ENCODE measurements at places on chromosomes 12 and 14.
A peak's percentile ranks its signal among the peaks of the same experiment; 100 is the strongest.

- no peak for DNase-seq
These were observed at the start of gene GNB3 for GRCh38 chr12:6840761-6841515. GNB3 (plus strand) TSS chr12:6840925; CDS start chr12:6841288, 363 bp downstream.

- no peak for DNase-seq
These were observed 2.0 kb upstream of the TAS2R9 start for GRCh38 chr12:10811883-10812536.

DNA sequence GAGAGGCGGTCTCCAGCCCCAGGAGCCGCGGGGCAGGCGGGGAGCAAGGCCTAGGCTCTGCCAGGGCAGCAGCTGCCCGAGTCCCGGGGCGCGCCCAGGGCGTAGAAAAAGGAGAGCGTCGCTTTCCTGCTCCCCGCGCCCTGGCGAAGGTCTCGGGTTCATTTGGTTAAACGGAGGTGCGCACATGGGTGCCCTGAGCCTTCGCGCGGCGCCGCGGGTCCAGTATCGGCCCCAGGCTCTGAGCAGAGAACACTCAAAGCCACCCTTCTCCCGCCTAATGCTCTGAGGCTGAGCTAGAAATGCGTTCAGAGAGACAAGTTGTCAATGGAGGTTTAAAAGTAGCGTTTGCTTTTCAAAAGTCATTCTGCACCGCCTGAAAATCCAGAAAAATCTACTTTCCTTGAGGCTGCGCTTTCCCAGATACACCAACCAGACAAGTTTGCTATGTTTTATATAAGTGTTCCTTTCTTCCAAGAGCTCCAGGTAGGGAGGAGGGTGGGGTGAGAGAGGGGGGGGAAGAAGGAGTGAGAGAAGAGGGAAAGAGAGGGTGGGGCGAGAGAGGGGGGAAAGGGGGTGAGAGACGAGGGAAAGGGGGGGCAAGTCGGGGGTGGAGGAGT is 1.5 kb downstream of the TMEM132C start:
- DNase-seq: no peak

DNA sequence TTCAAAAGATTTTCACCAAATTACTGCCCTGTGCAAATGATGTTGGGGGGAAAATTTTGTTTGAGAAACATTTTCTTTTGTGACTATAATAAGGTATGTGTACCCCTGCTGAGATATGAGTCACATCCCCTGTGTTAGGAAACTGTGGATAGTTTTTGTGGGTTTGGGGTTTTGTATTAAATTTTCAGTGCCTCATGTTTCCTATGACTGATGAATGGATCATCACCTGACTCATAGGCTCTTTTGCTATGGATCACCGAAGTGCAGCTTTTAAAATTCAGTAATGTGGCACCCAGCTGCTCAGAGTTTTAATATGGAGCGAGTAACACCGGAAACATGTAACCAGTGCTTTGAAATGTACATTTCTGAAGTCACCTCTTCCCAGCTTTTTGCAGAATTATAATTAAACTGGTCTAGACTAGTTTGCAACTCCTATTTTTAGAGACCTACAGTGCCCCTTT is 167.4 kb upstream of the HMGA2 start:
- DNase-seq: peak; percentile 99

DNA sequence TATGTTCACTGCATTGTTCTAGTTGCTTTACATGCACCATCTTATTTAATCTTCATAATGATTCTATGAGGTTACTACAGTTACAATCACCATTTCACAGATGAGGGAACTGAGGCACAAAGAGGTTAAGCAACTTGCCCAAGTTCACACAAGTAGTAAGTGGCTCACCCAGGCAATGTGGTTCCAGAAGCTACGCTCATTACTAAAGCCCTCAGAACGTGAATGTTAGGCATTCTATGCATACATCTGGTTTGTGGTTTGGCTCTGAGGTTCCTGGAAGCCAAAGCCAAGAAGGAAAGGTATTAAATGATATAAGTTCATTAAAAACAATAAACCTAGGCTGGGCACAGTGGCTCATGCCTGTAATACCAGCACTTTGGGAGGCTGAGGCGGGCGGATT is 14.4 kb upstream of the VRTN start:
- peak; percentile 80 for DNase-seq

DNA sequence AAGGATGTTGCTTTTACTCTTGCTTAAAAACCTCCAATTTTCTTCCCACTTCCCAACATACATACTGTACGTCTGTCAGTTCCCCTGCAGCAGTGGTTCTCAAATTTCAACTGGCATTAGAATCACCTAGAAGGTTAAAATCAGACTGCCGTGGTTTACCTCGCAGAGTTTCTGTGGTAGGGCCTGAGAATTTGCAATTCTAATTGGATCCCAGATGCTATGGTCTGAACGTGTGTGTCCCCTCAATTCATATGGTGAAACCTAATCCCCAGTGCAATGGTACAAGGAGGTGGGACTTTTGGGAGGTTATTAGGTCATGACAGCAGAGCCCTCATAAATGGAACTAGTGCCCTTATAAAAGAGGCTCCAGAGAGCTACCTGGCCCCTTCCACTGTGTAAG is 226.9 kb downstream of the CRADD start:
- DNase-seq: no peak

DNA sequence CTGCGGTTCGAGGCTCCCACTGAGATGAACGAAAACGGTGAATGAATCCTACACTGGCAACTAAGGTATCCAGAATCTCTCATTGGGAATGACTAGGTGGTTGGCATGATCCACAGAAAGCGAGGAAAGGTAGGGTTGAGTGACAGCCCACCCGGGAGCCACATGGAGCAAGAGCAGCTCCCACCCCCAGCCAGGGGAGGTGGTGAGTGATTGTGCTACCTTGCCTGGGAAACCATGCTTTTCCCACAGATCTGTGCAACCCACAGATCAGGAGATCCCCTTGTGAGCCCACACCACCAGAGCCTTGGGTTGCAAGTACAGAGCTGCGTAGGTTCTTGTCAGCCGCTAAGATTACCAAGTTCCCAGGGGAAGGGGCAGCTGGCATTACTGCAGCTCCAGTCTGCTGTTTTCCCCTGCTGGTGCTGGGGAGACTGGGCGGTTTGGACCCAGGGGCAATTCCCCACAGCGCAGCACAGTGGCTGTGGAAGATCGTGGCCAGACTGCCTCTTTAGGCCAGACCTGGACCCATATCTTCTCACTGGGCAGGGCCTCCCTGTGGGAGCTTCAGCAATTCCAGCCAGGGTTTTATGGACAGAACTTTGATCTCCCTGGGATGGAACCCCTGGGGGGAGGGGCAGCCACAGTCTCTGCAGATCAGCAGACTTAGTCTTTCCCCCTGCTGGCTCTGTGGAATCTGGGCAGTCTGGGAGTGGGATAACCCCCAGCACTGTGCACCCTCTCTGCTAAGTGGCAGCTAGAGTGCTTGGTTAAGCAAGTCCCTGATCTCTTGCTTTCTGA is 44.6 kb upstream of the PPP4R3A start:
- DNase-seq: no peak

DNA sequence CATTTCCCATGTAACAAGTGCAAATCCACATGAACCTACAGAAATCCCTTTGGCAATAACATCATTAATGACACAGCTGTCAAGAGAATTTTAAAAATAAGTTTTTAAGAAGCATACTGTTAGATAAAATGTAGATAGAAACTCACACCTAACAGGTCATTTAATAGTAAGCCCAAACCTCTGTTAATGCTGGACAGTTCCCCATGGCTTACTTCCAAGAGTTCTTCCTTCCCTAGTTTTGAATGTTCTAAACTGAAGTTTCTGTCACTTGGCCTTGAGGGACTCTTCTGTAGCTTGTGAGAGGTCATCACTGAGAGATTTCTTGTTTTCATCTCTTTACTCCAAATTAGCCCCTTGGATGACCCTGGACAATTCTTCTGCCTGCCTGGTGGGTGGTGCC is 22.7 kb downstream of the OTX2 start:
- DNase-seq: no peak

DNA sequence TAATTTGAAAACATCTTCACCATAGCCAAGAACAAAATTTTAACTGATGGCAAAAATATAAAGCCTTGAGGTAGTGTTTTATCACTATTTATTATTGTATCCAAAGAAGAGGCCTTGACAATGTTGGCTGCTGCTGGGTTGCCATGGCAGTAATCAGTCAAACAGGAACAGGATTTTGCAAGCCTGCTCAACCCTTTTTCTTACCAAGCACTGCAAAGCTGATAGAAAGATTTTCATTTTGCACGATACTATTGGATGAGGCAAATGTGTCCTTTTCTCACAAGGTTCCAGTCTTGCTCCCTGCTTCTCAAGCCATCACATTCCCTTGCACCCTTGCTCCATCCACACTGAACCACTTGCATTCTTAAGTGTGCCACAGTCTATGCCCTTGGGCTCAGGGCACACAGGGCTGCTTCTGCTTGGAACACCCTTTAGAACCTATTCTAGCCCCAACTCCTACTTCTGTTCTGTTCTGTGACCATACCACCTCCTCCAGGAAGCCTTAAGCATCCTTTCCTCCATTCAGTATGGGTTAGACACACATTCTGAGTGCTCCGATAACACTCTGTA is 76.5 kb upstream of the AMIGO2 start:
- peak; percentile 14 for DNase-seq

DNA sequence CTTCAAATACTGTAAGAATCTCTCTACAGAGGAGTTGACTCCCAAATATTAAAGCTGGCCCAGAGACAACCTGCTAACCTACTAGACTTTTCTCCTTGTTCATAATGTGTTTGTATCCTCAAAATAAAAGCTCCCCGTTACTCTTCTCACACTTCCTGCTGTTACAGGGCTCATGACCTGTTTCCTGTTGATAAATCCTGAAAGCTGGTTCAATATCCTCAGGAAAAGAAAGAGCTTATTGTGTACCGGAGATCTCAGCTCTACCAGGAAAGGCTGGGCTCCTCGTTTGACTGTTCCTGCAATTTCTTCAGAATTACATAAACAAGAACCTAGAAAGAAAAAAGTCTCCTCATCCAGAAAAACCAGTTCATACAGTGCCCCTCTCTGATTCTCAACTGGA is 30.8 kb downstream of the CLEC1A start:
- no peak for DNase-seq

GRCh38 chr12:26632756-26633155 is 200.2 kb downstream of the ITPR2 start:
- DNase-seq: peak; percentile 55

GRCh38 chr14:92382677-92383076 is 59.7 kb downstream of the SLC24A4 start:
- DNase-seq: no peak

DNA sequence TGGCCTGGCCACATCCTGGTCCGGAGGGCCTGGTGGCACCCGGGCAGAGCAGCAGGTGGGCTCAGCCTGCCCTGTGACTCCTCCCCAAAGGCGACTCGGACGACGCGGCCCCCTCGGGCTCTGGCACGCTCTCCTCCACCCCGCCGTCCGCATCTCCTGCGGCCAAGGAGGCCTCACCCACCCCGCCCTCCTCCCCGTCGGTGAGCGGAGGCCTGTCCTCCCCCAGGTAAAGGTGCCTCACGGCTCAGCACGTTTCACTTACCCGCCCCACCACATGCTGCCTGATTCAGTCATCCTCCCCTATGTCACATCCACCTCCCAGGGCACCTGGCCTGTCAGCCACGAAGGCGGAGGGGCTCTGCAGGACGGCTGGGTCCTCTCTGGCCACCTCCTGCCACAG is 6.8 kb upstream of the TEX22 start:
- no peak for DNase-seq

DNA sequence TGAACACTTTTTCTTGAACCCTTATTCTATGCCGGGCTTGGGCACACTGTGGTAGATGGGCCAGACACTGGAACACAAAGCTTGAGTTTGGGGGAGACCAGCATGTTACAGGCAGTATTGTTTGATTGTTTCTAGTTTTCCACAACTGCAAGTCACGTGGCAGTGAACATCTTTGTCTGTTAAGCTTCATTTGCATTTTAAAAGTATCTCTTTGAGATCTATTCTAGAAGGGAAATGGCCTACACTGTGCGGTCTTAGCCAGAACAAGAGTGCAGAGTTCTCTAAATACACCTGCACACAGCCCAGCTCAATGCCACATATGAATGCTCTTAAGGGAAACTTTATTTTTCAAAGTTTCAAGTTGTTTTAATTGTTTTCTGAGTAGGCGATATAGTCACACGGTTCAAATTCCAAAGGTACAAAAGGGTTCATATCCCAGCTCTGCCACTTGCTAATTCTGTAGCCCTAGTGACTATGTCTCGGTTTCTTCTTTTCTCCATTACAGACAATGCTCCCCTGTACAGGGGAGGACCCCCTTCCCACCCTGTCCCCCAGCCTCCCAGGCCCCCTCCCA is 24.9 kb downstream of the RIN3 start:
- no peak for DNase-seq

DNA sequence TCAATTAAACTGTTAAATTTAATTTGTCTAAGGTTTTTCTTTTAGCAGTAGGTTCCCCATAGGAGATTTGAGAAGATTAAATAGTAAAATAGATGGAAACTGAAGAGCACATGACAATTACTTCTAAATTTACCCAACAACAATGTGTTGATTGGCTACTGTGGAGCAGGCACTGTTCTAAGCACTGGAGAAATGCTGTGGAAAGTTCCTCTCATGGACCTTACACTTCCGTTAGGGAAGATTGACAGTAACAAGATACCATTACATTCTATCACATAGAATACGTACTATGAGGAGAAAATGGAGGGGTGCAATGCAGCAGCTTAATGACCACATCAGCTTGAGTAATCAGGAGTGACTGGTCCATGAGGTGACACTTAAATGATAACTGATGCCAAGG is 8.1 kb upstream of the STAB2 start:
- DNase-seq: no peak

DNA sequence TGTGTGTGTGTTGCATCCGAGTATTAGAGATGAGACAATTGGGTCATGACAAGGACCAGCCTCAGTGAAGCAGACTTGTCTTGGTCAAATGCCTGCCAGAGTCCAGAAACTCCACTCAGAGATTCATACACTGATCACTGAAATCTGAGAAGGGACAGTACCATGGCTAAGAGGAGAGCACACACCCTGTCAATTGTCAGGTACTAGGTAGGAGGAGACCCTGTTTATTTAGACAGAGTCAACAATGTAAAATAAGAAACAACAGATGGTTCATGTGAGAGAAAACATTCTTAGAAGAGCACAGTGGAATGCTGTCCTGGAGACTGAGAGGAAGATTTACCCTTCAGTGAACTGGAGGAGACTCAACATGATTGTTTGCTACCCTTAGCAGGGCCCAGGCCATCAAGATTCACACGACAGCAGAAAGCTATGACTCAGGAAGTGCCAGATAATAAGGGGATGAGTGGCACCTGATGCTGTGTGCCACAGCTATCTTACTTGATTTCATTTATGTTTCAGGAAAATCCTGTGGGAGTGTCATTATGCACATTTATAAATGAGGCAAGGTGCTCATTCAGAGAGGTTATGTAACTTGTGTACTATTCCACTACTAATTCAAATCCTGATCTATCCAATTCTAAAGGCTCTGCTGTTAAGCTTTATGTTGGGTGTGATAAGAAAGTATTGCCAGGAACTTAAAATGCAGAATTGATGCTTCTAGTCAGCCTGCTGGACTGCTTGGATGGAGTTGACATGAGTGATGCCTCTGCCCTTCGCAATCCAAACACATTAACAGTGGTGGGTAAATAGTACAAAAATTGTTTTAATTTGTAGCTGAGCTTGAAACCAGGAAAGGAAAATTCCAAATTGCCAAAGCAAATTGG is 136.6 kb upstream of the NEDD1 start:
- DNase-seq: no peak
